ENCODE measurements at places on chromosomes 5 and 9. TPM values are rescaled to one million over a fixed set of nuclear protein-coding genes. Genes with fewer than 3 reads are reported as not detected.

- no peak for DNase-seq
Measured at GRCh38 chr9:135618866-135619598, 20.3 kb downstream of the GLT6D1 start.

DNA sequence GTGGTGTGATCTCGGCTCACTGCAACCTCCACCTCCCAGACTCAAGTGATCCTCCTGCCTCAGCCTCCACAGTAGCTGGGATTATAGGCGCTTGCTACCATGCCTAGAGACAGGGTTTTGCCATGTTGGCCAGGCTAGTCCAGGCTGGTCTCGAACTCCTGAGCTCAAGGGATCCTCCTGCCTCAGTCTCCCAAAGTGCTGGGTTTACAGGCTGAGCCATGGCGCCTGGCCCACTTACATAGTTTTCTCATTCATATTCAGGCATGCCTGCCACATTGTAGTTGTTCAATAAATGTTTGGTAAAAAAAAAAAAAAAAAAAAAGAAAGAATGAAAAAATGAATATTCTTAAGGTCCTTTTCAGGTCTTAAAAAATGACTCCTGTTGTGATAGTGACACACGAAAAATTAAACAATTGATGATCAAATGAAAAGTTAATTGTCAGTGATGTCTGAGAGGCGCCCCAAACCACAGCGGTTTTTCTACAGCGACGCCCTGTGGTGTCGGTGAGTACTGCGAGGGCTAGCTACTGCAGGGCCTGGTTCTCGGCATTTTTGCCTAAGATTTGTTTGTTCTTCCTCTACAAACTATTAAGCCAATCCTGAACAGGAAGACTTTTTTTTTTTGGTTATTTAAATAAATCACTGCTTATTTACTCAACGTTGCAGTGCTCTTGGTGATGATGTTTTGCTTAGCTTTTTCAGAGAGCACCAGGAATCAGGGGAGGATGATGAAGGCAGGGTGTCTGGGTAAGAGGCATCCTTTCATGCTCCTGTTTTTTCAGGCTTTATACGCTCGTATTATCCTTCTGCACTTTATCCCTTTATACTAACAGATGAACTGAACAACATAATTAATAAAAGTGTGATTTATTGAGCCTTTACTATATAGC, 67.0 kb upstream of the DPYSL3 start:
- DNase-seq: peak; percentile 53

DNA sequence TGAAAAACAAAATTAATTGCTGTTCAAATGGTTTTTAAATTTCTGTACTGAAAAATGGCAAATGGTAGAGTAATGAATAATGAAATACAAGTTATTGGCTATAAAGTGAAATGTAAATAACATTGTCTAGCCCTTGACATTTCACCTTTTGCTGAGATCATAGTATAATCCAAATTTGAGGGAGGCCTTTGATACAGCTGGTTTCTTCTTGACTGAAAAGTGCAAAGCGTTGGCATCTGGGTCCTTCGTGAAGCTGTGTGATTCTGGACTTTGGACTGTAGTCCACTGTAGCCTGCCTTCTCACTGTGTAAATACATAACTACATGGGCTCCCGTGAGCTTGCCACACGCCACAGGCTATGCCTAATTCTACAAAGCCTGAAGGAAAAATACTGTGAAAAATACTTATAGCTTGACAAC, 52.3 kb downstream of the ARHGEF28 start:
- DNase-seq: peak; percentile 60

DNA sequence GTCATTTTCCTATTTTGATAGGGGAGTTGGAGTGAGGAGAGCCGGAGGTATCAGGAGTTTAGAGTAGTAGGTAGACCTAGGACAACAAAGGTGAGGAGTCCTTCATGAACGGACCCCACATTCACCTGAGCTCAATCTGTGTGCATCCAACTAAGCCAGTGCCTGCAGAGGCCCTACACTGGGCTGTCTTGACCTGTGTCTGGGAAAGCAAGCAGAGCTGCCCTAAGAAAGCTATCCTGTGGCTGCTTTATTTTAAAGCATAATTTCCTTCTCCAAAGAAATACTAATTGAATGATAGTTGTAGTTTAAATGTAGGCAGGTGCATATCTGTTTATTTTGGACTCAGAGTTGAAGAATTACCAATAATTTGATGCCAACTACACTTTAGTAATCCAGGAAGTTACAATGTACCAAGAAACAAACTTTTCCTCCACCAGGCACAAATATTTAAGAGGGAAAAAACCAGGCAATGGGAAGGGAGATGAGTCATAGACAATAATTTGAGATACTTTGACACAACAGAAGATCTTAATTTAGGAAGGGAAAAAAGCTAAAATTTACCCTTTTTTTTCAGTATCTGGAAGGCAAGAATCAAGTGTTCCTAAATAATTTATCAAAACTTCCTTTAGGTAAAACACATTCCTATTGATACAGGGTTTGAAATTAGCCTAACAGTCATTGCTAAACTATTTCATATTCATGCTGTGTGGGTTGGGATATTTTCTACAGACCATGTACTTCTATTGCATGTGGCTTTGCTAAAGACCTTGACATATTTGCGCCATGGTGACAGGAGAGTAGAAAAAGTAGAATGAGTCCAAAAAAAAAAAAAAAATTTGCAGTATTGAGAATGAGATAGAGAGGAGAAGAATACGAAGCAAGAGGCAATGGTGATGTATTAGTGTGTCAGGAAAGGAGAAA, 376.6 kb upstream of the TUSC1 start:
- DNase-seq: no peak

- no peak for DNase-seq
Measured at GRCh38 chr5:137858954-137859353, 8.7 kb upstream of the MYOT start.

- DNase-seq: no peak
Measured at GRCh38 chr9:114798780-114799427, 6.9 kb downstream of the TNFSF15 start.

DNA sequence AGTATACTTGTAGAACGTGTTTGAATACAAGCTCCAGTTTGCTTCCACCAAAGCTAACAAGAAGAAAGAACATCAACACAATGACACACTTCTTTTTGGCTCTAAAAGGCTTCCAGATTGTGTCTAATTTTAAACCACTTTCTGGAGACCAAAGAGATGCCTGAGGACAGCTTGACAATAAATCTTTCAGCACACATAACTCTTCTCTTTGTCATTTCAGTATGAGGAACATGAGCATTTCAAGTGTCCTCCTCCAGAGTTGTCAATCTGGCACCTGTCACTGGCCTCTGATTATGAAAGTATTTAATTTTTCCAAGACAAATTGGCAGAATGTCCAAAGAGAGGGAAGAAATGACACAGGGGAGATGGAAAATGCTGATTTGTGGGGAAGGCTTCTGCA, 79.0 kb upstream of the TLR4 start:
- no peak for DNase-seq

- no peak for DNase-seq
Measured at GRCh38 chr5:139374909-139375308, 8.2 kb downstream of the SLC23A1 start.

GRCh38 chr5:132238169-132238744, 10.6 kb upstream of the P4HA2 start:
- peak; percentile 83 for DNase-seq

GRCh38 chr9:35914301-35914807, 5.1 kb downstream of the SPAAR start:
- DNase-seq: peak; percentile 75

GRCh38 chr5:177306674-177307543, 3.3 kb downstream of the PRELID1 start:
- no peak for DNase-seq

GRCh38 chr5:137611011-137611580, 112.0 kb upstream of the SPOCK1 start:
- DNase-seq: no peak

DNA sequence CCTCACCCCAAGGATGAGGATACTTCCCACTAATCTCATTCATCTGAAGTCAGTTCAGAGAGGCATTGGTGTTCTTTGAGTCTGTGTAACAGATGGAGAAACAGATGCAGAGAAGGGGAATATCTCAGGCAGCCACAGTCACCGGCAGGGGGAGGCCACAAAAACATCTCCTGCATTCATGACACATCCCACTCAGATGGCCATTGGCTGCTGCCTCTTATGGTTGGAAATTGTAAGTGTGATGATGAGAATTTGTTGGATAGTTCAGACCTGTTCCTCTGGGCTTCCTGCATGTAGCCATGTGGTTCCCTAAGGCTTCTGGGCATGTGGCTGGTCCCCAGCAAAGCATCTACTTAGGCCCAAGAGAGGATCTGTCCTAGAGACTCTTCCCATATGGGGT, 45.9 kb upstream of the GABRP start:
- DNase-seq: no peak

DNA sequence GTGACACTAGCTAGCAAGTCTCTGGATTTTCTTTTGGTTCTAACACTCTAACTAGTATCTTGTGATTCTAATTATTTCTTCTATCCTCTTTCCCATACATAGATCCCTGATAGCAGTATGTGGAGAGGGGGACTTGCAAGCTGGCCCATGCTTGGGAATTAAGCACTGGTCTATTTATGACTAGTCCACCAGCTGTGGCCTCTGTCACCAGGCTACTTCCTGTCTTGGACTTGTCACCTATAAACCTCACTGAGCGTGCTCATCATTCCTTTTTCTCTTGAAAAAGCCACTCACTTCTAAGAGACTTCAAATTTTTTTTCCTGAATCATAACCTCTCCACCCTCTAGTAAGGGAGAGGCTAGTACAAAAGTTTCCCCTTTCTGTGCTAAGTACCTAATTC, 32.3 kb upstream of the MAMDC2 start:
- no peak for DNase-seq

DNA sequence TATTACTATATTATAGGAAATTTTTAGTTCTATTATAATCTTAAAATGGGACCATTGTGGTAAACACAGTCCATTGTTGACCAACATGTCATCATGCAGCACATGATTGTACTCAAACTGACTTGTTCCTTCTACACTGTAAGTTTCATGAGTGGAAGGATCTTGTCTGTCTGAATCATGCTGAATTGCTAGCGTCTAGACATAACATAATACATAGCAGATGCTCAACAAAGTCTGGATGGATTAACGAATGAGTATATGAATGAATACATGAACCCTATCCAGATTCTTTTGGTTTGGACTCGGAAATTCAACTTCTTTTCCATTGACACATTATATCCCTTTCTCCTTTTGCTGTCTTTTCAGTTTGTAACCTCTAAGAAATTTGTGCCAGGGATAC, 429.2 kb upstream of the SGCD start:
- DNase-seq: no peak

Gene SLC6A7
- 67.7 TPM for total RNA-seq

Gene GPR151
- not detected for total RNA-seq

Gene TBC1D9B
- total RNA-seq: 159 TPM

Gene PCDHGA7
- total RNA-seq: 3.3 TPM

Gene C9orf50
- total RNA-seq: not detected

Gene PKD2L2
- not detected for total RNA-seq

Gene PCDHB15
- 1.1 TPM for total RNA-seq

Gene PRDM9
- not detected for total RNA-seq

Gene GALNT12
- total RNA-seq: 122 TPM

Measured in transverse colon (tissue), 4 donors.